Activated T-cell treated with anti-CD3 and anti-CD28 coated beads, Interleukin-2, amount 50 U/mL, for 72 hours (primary cell): ENCODE measurements at places on chromosomes 4 and X. TPM values are rescaled to one million over a fixed set of nuclear protein-coding genes. Genes with fewer than 3 reads are reported as not detected.

Gene PRPS1
- total RNA-seq = 88.2 TPM

Gene GPRIN3
- 19.9 TPM for total RNA-seq

Gene AKAP4
- not detected for total RNA-seq

Gene PPP4R3C
- total RNA-seq = not detected

Gene BTC
- total RNA-seq = not detected

Gene TMEM165
- 65.9 TPM for total RNA-seq

Gene MAGEA8
- total RNA-seq = not detected

Gene FAM120C
- 10.5 TPM for total RNA-seq

Gene NR0B1
- total RNA-seq = not detected

Gene FAAH2
- total RNA-seq = 31.0 TPM

Gene ENAM
- not detected for total RNA-seq

Gene PRSS12
- 0.07 TPM for total RNA-seq

Gene PRKG2
- total RNA-seq = 0.62 TPM

Gene PDHA2
- not detected for total RNA-seq

Gene AR
- 0.07 TPM for total RNA-seq

Gene CPE
- total RNA-seq = not detected

Gene ATP1B4
- not detected for total RNA-seq

Gene ASB9
- 0.41 TPM for total RNA-seq

Gene FGF13
- total RNA-seq = not detected

Gene IGBP1
- total RNA-seq = 61.0 TPM

Gene PNMA3
- total RNA-seq = 1.3 TPM

Gene SPANXB1
- total RNA-seq = not detected

Gene F8A1
- total RNA-seq = 63.7 TPM

Gene PCDH7
- not detected for total RNA-seq

Gene SCML1
- 4.9 TPM for total RNA-seq

Gene ARHGEF6
- 91.1 TPM for total RNA-seq

Gene MMRN1
- total RNA-seq = not detected

Gene RAI2
- total RNA-seq = 1.5 TPM

Gene TMEM47
- total RNA-seq = not detected

Gene BGN
- not detected for total RNA-seq

Gene ZNF630
- total RNA-seq = 3.4 TPM

Gene CENPI
- total RNA-seq = 19.3 TPM

Gene MAD2L1
- 51.4 TPM for total RNA-seq
